Activated CD4-positive, alpha-beta T cell treated with anti-CD3 and anti-CD28 coated beads, Interleukin-2, amount 50 U/mL, for 48 hours (primary cell): ENCODE measurements at places on chromosomes 4 and X.

- no peak for DNase-seq
These were observed 34.4 kb downstream of the HPF1 start for GRCh38 chr4:169723207-169723965.

GRCh38 chr4:83329521-83330110, 5.0 kb downstream of the HPSE start:
- DNase-seq: no peak

- DNase-seq: no peak
These were observed 11.7 kb downstream of the CFAP97 start for GRCh38 chr4:185192059-185192458.

GRCh38 chr4:40916218-40916555, 166.4 kb downstream of the NSUN7 start:
- no peak for DNase-seq

GRCh38 chr4:116544946-116545345, 540.4 kb downstream of the TRAM1L1 start:
- DNase-seq: no peak

DNA sequence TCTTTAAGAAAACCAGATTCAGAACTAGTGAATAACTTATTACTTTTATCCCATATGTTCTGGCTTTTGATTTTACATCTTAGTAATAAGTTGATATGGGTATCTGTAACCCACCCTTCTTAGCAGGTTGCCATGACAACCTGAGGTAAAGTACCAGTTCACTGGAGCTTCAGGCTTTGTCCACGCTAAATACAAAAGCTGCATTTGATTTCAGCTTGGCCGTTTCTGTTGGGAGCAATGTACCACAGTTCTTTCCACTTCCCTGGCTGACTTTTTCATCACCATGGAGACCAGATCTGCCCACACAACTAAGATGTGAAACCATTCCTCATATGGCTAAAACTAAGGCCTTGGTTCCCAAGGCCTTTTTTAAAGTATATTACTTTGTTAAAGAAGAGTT, 26.1 kb downstream of the KLHL34 start:
- DNase-seq: no peak

DNA sequence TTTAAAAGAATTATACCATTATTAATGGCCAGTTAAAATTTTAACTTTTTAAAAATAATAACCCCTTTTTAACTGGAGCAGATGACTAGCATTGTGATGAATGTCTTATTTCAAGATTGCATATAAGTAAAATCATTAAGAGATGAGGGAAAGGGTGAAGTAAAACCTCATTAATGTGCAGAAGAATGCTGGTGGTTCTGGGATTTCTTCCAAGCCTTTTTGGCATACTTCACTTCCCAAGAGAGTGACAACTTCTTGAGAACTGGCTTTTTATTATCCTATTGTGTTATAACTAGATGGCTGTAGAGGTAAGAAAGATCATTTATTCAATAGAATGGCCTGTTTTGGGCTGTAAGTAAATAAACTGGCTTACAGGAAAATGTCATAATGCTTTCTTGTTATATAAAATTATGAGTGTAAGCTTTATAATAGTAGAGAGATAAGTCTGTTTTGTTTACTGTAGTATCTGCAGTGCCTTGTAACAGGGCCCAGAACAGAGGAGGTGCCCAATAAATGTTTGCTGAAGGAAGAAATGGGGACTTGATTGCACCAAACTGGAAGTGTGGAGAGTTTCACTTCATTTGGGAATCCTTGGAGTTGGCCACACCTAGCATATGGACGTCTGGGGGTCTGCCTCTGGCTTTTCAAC, 242.9 kb upstream of the PITX2 start:
- no peak for DNase-seq

GRCh38 chr4:185019456-185020292, 1.4 kb downstream of the HELT start:
- DNase-seq: no peak

GRCh38 chr4:86326400-86326799, 33.5 kb downstream of the MAPK10 start:
- DNase-seq: no peak

DNA sequence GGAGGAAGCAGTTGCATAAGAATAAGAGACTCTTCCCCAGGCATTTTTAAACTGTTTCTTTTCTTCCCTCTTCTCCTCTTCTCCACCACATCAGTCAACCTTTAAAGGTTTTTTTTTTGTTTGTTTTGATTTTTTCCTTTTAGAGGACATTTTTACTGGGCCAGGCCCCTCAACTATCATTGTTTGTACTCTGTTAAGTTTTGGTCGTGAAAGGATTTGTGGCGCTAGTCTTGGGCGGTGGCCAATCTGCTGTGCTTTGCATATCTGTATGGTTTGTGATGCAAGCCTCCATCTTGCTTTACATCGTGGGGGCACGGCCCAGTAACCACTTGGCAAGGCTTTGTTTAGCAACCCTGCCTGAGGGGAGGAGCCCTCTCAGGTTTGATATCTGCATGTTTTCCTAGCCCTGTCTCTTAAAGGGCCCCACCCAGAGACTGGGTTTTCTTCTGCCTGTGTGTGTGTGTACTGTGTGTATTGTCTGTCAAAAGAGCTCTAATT, 101.9 kb upstream of the SLITRK2 start:
- DNase-seq: no peak

DNA sequence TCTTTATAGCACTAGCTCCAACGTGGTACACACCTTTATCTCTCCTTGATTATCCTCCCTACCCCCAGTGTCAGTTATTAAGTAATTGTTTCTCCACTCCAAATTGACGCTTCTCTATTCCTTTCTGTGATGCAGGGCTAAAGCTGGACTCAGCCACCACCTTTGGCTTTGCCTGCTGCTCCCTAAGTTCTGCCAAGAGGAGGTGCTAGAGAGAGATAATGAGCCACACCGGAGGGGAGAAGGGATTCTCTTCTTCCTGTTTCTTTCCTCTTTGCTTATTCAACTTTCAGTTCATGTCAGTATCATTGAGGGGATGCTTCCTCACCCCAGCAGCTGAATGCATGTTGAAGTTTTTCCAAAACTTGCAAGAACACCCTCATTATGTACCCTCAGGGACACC, 176.5 kb downstream of the GBA3 start:
- DNase-seq: no peak

DNA sequence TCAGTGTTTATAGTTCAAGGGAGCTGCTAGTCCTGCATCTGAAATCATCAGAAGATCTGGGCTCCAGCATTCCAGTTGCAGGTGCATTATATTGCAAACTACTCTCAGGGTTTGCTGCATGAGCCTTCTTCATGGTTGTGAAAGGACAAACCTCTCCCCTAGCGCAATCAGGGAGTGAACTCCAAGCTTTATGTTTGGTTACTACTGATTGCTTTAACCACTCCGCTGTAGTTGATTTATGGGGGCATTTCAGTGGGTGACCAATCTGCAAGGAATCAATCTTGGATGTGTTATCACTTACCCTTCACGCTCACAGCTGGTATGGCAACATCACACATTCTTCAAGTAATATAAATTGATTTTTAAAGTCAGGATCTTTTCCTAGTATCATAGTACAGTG, 552.1 kb downstream of the SPOCK3 start:
- DNase-seq: no peak

DNA sequence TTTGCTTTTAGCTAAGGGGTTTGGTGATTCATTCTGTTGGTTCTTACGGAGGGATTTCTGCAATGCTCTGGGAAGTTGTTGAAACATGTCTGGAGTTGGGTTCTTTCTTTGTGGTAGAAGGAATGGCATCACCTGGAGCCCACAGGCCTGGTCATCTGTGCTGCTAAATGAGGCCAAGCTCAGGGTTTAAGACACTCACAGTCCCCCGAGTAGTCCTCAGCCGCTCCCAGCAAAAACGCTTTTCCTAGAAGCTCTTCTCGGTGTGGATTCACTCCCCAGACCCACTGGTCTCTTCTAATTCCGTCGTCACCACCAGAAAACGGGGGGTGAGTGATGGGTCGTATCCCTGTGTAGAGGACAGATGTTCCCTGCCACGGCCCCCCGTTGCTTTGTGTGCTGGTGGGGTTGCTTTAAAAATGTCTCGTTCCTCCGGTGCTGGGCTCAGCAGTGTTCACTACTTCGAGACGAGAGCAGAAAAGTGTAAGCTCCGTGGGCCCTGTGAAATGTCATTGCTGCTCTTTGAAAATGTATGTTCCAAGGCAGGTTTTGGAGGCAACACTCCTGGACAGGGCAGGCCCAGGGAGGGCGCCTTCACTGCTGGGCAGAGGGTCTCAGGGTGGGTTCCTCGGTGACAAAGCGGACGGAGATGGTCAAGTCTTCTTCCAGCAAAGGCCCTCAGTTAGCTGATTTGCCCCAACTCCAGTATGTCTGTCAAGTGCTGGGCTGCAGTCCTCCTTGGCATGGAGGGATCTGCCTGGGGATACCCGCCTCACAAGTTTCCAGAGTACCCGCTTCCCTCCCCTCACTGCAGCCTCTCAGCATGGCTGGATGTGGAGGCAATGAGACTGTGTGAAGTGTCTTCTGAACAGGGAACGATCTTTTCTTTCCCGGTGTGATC, 37.3 kb downstream of the PSAPL1 start:
- no peak for DNase-seq

GRCh38 chrX:1601768-1602085, 10.3 kb downstream of the AKAP17A start:
- no peak for DNase-seq
